Caki2 (cell line): ENCODE measurements at places on chromosomes 11 and 22.

GRCh38 chr11:1858154-1858553 lies 5.3 kb downstream of the LSP1 start:
- DNase-seq = no peak

DNA sequence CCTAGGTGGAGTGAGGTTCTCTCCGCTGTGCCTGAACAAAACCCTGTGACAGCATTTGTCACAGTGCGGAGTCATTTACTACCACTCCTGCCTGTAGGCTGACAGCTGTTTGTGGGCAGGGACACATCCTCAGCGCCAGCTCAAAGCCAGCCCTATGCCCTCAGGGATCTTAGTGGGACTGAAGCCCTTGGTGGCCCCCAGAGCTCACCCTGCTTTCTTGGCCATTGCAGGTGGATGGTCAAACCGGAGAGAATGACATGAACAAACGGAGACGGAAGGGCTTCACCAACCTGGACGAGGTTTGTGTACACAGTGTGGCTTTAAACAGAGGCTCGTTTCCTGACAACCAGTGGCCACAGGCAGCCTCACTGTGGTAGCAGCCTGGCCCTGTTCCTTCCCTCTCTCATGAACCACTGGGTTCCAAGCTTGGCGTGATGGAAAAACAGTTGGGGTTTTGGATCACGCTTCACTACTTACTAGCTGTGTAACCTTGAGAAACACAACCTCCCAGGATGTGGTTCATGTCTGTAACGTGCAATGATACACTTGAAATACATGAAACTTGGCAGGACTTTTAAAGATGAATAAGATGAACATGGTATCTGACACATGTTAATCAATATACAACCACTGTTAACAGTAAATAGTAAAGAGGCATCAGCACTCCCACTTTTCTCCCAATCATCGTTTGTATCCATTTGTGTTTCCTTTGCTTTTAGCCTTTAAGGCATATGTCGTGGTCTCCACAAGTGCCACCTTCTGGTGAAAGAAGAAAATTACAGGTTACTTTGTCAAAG lies 125.8 kb downstream of the MICAL2 start:
- peak; percentile 50 for DNase-seq

- DNase-seq = peak; percentile 12
These were observed 108.6 kb downstream of the INSC start for GRCh38 chr11:15223318-15223717.

GRCh38 chr11:39971938-39972337 lies 1487.5 kb downstream of the LRRC4C start:
- no peak for DNase-seq

GRCh38 chr22:49937758-49938564 lies 19.5 kb downstream of the CRELD2 start:
- DNase-seq = no peak

DNA sequence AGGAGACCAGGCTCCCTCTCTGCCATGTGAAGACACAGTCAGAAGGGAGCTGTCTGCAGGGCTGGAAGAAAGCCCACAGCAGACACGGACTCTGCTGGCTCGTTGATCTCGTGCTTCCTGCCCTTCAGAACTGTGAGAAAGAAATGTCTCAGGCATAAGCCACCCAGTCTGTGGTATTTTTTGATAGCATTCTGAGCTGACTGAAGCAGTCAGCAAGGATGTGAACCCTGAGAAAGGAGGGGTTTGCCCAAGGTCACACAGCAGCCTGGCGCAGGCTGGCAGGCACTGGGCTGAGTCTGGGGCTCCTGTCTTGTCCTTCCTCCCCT lies 255.1 kb upstream of the B3GAT1 start:
- DNase-seq = no peak

- no peak for DNase-seq
These were observed 59.5 kb downstream of the LINC01488 start for GRCh38 chr11:69541001-69541285.

GRCh38 chr11:29282088-29282487 lies 734.7 kb downstream of the KCNA4 start:
- peak; percentile 81 for DNase-seq

- DNase-seq = peak; percentile 61
These were observed 15.9 kb downstream of the CRELD2 start for GRCh38 chr22:49934160-49934890.

- no peak for DNase-seq
These were observed 25.9 kb downstream of the RAB6A start for GRCh38 chr11:73734993-73735392.

GRCh38 chr11:73335204-73335923 lies 27.3 kb downstream of the ARHGEF17 start:
- peak; percentile 65 for DNase-seq

DNA sequence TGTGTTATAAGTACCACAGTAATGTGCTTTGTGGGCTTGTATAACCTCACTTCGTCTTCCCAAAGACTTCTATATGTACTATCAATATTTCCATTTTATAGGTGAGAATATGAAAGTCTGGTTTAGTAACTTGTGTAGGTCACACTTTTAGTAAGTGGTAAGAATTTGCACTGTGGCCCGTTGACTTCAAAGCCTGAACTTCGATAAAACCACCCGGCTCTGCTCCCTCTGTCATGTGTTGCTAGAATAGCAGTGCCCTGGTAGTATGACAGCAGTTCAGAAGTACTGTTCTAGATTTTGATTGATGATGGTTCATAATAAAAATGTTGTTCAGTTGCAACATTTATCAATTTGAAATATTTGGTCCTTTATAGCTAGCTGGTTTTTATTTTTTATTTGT lies 110.2 kb upstream of the SORL1-AS1 start:
- DNase-seq = no peak

DNA sequence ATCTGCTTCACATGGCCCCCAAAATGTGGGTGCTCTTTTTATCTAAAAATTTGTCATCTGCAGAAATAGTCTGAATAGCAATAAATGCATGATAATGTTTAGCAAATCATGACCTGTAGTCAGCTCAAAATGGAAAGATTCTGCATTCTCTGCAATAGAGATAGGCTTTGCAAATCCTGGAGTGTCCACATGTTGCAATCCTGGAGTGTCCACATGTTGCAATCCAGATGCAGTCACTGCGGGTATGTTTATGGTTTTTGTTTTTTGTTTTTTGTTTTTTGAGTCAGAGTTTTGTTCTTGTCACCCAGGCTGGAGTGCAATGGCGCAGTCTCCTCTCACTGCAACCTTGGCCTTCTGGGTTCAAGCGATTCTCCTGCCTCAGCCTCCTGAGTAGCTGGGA lies 20.2 kb upstream of the LRRC32 start:
- DNase-seq = no peak

- no peak for DNase-seq
These were observed 2.4 kb upstream of the WT1 start for GRCh38 chr11:32437495-32438345.

- no peak for DNase-seq
These were observed 10.3 kb upstream of the TPP1 start for GRCh38 chr11:6629573-6629891.
